ENCODE measurements at places on chromosomes 2 and 18.

GRCh38 chr2:222912776-222913175, 51.9 kb downstream of the ACSL3 start:
- DNase-seq, result no peak

GRCh38 chr2:68423966-68424650, 43.0 kb downstream of the FBXO48 start:
- DNase-seq, result no peak

- peak; percentile 29 for DNase-seq
Measured at GRCh38 chr2:75087736-75088135, 111.6 kb downstream of the TACR1 start.

- DNase-seq, result no peak
Measured at GRCh38 chr18:5744659-5745058, 150.7 kb downstream of the TMEM200C start.

DNA sequence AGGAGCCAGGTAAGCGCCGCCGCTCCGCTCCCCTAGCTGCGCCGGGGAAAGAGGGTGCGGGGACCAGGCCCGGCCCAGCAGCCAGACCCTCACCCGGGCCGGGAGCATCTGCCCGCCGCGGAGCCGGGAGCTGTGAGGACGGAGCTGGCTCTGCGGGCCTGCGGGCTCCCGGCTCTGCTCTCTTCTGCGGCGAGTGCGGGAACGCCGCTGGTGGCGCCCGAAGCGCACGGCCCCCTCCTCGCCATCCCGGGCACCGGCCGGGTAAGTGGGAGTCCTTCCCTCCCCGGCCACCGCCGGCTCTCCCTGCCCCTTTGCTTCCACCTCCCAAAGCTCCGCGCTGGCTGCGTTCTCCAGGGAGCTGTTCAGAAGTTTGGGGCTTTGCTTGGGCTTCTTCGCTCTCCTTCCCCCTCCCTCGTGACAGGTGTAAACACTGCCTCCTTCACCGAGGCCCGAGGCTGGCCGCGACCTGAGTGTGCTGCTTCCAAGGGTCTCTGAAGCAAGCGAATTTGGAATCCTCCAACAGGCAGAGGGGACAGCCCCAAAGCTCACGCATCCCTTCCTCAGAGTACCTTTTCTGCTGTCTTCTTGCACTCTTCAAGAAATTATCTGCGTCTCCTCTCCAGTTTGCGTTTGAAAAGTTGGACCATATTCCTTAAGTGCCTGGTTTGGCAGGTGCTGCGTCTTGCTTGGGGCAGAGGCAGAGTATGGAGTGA, 632 bp downstream of the AFTPH start:
- DNase-seq, result peak; percentile 5

DNA sequence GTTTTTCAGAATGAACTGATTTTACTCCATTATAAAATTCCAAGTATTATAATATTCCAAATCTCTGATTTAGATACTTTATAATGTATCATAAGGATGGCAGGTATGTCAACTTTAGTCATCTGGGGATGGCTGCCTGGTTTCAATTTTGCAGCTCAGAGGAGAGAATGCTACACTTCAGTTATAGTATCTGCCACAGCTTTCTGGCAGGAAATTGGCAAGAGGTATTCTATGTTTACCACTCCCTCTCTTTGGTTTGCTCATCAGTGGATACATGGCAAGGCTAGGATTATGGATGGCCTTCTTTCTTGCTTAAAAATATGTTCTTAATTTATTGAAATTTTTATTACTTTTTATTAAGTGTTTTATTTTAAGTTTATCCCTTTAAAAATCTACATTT, 67.0 kb upstream of the TNFRSF11A start:
- DNase-seq, result no peak

GRCh38 chr2:170332676-170333402, 154.9 kb downstream of the MYO3B start:
- no peak for DNase-seq

DNA sequence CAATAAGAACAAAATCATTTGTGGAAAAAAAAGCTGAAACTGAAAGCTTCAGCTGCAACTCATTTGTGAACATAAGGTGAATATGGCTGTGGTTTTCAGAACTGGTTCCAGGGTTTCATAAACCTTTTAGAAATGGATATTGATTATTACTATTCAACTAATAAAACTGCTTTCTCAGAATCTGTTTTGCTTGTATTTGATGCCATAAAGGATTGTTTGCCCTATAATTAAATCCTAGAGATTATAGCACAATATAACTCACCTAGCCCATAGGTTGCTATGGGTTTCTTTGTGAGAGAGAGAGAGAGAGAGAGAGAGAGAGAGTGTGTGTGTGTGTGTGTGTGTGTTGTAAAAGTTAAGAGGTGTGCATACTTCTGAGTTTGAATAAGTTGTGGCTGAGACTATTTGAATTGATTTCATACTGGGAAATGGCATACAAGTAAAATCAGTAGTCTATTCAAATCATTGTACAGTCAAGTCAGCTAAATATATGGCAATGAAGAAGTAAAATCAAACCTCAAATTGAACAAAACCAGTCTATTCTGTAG, 339.2 kb downstream of the ARHGAP15 start:
- no peak for DNase-seq

- DNase-seq, result no peak
Measured at GRCh38 chr18:13131283-13131682, 87.3 kb upstream of the LDLRAD4 start.

- peak; percentile 83 for DNase-seq
Measured at GRCh38 chr2:9199716-9200632, 6.6 kb upstream of the ASAP2 start.

DNA sequence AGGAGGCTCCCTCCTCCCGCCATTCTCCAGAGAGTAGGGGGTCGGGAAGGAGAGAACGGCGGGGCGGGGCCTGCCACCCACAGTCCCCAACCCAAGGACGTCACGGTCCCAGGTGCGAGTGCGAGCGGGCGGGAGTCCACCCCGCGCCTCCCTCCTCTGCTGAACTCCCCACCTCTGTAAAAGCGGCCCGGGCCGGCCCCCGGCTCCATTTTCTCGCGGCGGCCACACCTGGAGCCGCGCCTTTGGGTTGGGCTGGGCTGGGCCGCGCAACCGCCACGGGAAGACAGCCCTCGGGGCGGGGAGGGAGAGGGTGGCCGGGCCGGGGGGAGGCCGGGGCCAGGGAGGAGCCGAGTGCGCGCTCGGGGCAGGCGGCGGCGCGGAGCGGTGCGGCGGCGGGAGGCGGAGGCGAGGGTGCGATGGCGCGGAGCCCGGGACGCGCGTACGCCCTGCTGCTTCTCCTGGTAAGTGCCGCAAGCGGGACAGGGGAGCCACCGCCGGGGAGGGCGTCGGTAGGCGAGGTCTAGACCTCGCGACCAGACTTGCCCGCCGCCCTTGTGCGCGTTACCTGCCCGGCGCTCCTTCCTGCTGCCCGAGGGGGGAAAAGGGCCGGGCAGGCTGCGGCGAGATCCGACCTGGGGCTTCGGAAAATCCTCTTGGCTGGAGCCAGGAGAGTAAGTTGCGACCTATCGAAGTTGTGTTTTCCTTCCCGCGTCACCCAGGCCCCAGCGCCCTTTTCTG, at the start of gene DSG2:
Gene DSG2 (plus strand): TSS at position 342 of the 738 bp plus-strand sequence. CDS start 75 bp downstream, at position 417.
- no peak for DNase-seq

DNA sequence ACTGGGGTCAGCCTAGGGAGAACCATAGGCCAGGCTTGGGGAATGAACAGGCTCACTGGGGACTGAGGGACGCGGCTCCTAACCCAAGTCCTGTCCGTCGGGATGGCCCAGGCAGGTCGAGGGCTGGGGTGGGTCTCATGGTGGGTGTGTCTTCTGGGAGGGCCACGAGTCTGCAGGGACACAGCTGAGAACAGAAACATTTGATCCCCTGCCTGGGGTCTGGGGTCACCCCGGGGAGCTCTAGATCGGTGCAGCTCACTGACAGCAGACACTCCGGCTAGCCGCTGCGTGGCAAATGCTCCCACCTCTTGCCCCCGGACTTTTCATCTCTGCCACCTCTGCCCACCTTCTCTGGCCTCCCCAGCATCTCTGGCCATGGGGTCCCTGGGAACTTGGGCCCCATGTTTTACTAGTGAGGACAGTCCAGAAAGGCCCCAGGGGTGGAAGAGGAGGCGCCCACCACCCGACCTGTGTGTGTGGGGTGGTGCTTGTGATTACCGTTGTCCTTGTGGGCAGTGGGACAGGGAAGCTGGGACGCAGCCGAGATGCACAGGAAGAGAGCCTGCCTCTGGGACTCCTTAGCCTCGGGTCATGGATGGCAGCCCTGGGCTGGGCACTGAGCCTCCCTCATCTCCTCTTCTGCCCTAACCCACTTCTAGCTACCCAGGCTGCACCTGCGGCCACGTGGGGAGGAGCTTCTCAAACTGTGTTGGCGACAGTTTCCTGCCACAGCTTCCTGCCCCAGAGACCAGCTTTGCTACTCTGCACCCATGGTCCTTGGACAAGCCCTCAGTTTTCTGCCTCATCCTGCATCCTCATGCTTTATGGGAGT, 4.9 kb downstream of the ZAP70 start:
- no peak for DNase-seq

GRCh38 chr2:133765658-133766057, 197.4 kb upstream of the NCKAP5 start:
- peak; percentile 71 for DNase-seq

- DNase-seq, result no peak
Measured at GRCh38 chr18:59265246-59265973, 7.8 kb downstream of the RAX start.

- DNase-seq, result no peak
Measured at GRCh38 chr2:231334179-231334930, 61.2 kb upstream of the B3GNT7 start.

GRCh38 chr2:130342533-130343275, at the start of gene IMP4:
IMP4 (plus strand) TSS chr2:130342897; CDS start chr2:130342933, 36 bp downstream.
- peak; percentile 99 for DNase-seq
